ENCODE measurements at places on chromosomes 1 and 21. TPM values are rescaled to one million over a fixed set of nuclear protein-coding genes. Genes with fewer than 3 reads are reported as not detected.
A peak's percentile ranks its signal among the peaks of the same experiment; 100 is the strongest.

DNA sequence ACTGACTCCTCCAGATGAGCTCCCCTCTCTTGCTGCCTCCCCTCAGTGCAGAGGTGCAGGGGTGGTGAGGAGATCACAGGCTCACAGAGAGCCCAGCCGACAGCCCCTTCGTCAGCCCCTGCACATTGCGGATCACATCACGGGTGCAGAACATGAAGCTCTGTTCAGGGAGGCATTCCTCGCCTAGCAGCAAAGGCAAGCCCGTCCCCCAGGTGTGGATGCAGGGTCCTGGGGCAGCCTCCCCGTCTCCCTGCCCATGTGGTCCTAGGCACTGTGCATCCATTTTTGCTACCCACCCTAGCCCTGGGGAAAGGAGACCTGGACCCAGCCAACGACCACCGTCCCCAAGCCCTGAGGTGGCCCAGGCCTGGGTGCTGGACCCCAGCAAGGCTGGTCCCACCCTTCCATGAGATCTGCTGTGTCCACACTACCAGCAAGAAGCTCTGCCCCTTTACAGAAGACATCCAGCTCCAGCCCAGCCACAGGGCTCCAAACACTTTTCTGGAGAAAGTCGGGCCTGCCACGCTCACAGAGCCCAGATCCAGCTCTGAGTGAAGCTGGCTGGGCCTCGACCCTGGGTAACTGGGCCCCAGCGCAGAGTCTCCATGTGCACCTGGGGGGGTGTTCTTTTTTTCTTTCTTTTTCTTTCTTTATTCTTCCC, 248.7 kb downstream of the NPHP4 start:
- no peak for DNase-seq

GRCh38 chr1:213055767-213056166, 4.7 kb downstream of the RPS6KC1 start:
- no peak for DNase-seq

DNA sequence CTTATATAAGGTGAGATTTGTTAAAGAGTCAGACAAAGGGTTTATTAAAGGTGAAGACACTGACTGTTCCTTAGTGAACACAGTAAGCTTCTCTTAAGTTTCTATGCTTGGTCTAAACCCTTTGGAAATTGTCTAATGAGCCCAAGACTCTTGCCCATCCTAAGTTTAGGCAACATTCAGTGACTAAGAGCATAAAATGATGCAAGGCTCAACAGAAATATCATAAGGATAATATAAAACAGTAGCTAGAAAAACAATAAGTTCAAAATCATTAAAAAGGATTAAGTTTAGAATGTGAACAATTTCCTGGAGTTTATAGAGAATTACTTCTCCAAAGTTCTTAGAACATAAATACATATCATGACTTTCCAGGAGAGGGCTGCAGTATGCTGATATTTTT, 108.9 kb upstream of the PDC start:
- no peak for DNase-seq

DNA sequence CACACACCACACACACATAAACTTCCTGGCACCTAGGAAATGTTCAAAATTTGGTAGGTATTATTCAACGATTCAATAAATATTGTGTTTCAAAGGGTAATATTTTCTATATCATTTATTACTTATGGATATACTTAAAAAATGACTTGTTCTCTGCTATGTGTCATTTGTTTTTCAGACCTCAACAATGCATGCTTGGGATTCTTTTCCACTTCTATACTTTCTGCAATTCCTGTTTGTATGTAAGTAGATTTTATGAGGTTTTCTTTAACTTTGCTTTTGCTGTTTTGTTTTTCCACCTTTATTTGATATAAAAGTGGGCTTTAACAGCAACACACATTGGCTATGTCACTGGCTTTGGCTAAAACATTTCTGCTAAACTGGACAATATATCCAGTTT, 3.5 kb downstream of the CEP170 start:
- no peak for DNase-seq

GRCh38 chr1:198253668-198254067, 96.9 kb downstream of the NEK7 start:
- DNase-seq: no peak

DNA sequence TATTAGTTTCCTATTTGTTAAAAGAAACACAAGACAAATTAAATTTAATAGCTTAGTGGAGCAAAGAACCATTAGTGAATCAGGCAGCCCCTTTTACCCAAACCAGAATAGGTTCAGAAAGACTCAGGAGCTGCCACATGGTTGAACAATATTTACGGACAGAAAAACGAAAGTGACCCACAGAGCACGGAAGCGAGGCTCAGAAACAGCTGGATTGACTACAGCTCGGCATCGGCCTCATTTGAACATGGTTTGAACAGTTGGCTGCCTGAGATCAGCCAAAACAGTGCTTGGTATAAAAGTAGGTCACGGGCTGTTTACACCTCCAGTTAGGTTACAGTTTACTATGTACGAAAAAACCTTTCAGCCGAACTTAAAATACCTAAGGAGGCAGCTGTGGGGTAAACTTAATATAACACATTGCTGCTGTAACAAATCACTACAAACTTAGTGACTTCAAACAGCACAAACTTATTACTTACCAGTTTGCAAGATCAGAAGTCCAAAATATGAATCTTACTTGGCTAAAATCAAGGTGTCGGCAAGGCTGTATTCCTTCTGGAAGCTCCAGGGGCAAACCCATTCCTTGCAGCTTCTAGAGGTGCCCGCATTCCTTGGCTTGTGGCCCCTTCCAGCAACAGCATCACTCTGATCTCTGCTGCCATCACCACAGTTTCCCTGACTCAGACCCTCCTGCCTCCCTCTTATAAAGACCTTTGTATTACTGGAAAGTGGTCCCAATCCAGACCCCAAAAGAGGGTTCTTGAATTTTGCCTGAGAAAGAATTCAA, 11.8 kb downstream of the PADI4 start:
- DNase-seq: no peak

DNA sequence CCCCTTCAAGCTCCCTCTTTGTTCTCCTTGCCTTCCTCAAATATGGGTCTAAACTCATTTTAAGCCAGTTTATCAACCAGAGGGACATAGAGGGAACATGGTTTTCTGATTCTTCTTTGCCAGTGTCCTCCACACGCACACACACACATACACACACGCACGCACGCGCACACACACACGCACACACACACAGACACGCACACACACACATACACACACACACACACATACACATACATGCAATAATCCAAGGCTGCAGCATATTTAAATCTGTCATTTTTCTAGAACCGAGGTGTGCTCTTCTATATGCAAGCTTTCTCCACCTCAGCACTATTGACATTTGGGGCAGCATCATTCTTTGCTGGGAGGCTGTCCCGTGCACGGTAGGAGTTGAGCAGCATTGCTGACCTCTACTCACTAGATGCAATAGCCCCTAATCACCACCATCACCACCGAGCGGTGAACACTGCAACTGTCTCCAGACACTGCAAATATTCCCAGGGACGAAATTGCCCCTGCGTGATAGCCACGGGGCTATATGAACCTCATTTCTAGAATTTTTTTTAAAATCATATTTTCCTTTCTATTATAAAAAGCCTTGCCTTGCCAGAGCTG, 8.0 kb downstream of the TNFRSF9 start:
- DNase-seq: no peak

DNA sequence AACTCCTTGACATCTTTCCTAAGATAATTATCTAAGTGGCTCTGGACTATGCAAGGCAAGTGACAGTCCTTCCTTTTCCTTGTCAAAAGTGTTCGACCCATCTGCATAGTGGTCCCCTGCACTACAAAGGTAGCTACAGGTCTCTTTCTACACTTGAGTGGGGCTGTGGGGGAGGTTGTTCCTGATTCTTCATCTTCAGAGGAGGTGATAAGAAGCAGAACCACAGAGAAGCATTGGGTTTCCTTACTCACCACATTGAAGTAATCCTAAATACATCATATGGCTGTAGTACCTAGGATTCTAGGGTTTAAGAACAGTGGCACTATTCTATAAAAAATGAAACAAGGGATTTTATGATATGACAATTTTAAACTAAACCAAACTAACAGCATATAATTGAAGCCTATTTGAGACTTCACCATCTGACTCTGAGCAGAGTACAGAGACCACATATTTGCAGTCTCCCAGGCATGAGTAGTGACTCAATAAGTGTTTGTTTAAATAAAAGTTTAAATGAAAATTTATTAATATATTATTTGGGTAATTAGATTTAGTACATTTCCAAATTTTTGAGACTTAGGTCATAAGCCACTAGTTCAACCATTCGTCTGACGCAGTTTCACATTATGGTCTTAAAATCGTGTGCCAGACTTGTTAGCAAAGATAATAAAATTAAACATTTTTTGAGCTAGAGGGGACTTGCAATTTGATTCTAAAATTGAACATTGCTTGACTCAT, 54.9 kb upstream of the NEK7 start:
- DNase-seq: no peak

GRCh38 chr1:121483961-121484424, 299.2 kb downstream of the SRGAP2C start:
- DNase-seq: no peak

DNA sequence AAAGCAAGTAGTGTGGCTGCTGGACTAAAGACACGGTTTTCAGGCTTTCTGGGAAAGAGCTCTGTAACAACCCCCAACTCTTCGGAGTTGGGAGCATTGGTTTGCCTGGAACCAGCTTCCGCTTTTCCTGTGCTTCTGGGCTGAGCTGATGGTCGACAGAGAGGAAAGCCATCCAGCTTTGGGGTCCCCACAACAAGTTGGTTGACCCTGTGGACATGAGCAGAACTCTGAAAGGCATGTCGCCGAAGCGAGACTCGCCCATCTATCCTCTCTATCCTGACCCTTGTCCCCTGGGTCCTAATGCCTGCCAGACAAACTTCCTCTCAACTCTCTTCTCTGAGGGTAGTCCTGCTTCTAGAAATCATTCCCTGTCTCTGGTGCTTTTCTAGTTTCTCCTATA, 31.9 kb upstream of the FCGR2A start:
- DNase-seq: no peak

- DNase-seq: no peak
These were observed 12.1 kb upstream of the EPHA10 start for GRCh38 chr1:37776946-37777516.

DNA sequence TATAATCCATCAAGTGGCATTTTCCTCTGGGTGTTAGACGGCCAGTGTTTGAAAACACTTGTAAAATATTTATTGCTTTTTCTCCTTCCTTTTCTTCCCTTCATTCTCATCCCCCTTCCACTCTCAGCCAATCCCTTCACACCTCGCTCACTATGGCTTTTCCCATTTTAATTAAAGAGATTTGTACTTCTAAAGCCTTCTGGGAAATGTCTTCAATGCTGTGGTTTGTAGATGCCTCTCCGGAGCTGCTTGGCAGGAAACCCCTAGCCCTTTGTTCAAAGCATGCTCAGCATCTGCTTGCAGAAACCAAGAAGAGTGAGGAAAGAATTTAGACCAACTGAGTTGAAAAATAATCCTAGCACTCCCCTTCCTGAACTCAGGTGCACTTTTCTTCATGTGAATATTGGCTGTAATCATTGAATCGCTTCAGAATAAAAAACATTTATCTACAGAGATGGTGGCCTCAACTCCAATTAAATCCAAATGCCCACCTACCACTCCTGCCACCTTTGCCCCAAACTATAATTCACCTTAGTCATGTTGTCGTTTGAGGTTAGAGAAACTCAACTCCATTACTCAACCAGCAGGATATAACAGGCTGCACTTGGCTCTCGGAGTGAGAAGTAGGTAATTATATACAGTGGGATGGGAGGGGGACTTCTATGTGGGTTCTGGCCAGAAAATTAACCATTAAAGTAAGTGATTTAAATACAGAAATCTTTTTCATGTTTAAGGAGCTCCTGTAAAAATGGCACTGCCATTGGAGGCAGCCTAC, 659.4 kb upstream of the CAMK1G start:
- no peak for DNase-seq

DNA sequence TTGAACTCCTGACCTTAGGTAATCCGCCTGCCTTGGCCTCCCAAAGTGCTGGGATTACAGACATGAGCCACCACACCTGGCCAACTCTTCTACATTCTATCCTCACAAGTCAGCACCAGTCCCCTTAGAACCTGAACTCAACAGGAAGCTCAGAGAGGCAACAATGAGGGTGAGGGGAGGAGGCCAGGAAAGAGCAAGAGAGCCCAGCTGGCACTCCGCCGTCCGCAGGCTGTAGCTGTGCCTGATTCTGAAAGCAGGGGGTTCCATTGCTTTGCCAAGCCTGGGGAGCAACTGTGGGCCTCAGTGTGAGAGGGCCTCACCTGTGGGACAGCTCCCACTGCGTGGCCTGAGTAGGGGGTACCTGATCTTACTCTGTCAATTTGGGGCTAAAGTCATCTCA, 18.7 kb downstream of the STK40 start:
- DNase-seq: peak; percentile 50

- no peak for DNase-seq
These were observed 217.5 kb upstream of the PLXNA2 start for GRCh38 chr1:208461680-208462079.

DNA sequence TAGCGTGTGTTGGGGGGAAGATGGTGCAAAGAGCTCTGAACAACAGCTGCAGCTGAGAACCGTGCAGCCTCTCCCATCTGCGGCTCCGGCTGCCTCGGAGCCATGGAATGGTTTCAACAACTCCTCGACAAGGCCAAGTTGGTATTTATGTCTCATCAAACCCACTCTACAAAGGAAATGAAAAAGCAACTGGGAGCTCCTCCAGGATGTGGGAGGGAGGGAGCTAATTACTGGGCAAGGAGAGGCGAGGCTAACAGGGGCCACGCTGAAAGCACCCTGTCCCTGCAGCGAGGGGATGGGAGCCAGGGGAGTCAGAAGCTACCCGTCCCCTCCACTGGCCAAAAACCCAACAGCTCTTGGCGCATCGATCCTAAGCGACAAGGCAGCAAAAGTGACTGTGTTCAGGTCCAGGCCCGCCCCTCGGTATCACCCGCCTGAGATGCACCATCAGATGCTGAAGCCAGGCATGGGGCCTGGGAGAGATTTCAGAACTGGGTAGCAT, 63.1 kb downstream of the ACOT7 start:
- DNase-seq: no peak

DNA sequence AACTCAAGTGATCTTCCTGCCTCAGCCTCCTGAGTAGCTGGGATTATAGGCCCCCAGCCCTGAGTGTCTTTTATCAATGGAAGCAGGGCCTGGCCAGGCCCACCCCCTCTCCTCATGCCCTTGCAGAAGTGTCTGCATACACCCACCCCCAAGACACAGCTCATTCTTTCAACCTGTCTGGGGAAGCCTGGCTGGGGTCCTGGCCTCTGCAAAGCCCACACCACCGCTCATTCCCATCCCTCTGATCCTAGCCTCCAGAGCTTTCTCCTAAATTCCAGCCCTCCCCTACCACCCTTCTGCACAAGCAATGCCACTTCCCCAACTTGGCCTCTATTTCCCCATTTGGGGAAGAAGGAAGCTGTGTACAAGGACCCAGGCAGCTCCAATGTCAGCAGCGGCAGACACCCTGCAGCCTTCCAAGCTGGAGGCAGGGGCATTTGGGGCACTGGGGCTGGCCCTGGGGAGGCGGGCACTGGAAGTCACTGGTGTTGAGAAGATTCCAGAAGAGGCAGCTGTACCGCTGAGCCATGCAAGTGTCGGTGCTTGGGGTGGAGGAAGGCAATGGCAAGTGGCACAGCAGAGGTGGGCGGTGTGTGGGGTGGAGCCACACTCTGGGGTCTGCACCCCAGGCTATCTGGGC, 33.7 kb upstream of the ARF1 start:
- no peak for DNase-seq

GRCh38 chr1:76843821-76844464, 23.3 kb upstream of the ST6GALNAC5 start:
- DNase-seq: no peak

STIL gene
- total RNA-seq: 17.7 TPM

RAB3B gene
- 0.24 TPM for total RNA-seq

CLDN14 gene
- 0.14 TPM for total RNA-seq

SLAMF9 gene
- 0.09 TPM for total RNA-seq

MAP3K21 gene
- 0.94 TPM for total RNA-seq

RUNX3 gene
- 4.9 TPM for total RNA-seq

NR1I3 gene
- not detected for total RNA-seq

TNFSF4 gene
- total RNA-seq: 3.7 TPM

URB1 gene
- 4.7 TPM for total RNA-seq

EVA1C gene
- total RNA-seq: 5.0 TPM

Measured in thymus (tissue), 14 donors.